ENCODE measurements at places on chromosomes 12 and 14. TPM values are rescaled to one million over a fixed set of nuclear protein-coding genes. Genes with fewer than 3 reads are reported as not detected.

- DNase-seq: no peak
Measured at GRCh38 chr14:78143489-78144145, 26.6 kb upstream of the NRXN3 start.

GRCh38 chr12:52438305-52439301 lies 4.4 kb upstream of the KRT75 start:
- no peak for DNase-seq

- DNase-seq: no peak
Measured at GRCh38 chr14:74438351-74438915, 12.4 kb upstream of the SYNDIG1L start.

DNA sequence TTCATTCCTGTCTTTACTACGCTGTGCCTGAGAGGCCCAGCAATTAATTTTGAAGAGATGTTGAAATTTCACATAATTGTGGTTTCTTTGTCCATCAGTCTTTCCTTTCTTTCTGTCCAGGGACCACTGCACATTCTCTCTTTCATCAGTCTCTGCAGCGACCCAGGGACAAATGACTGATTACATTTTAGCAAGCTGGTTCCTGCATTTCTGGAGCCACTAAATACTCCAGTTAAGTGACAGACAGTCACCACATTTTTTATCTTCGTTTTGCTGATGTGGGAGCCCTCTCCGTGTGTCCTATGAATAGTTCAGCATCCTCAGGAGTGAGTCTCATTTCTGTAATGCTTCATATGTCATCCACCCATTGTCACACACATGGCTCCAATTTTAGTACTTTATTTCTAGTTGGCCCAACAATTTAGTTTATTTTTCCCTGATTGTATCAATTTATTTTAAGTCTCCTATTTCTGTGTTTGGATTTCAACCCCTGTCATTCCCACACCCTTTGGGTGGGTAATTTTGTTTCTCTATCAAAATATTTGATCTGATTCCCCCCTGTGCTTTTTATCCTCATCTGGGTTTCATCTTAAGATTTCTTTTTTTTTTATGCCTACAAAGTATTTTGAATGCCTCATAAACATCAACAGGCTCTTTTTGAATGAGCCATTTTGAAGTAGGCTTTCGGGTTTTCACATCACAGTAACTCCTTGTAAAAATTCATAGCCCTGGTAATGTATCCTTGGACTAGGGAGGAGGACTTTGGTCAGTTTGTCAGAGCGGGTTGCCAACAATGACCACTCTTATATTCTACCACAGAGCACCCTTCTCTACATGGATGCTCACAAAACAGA lies 1196.5 kb downstream of the GALC start:
- DNase-seq: no peak

LMNTD1 gene
- not detected for total RNA-seq
